ENCODE measurements at places on chromosomes 4 and X.
A peak's percentile ranks its signal among the peaks of the same experiment; 100 is the strongest.

DNA sequence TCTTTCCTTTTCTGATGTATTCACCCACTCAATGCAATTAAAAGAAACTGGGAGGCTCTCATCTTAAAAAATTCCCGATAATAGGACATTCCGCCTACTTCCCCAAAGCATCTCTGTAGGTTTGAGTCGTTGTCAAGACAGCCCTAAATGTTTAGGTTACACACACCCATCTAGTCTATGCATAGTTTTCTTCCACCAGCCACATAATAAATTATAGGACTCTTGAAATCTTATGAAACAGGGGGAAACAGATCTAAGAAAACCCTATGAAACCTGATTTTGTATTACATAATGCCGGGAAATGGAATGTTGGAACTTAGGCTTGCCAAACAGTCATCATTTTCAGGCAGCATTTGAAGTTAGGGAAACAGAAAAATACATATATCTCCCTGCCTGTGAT is 150.0 kb downstream of the PRKX start:
- DNase-seq = no peak

DNA sequence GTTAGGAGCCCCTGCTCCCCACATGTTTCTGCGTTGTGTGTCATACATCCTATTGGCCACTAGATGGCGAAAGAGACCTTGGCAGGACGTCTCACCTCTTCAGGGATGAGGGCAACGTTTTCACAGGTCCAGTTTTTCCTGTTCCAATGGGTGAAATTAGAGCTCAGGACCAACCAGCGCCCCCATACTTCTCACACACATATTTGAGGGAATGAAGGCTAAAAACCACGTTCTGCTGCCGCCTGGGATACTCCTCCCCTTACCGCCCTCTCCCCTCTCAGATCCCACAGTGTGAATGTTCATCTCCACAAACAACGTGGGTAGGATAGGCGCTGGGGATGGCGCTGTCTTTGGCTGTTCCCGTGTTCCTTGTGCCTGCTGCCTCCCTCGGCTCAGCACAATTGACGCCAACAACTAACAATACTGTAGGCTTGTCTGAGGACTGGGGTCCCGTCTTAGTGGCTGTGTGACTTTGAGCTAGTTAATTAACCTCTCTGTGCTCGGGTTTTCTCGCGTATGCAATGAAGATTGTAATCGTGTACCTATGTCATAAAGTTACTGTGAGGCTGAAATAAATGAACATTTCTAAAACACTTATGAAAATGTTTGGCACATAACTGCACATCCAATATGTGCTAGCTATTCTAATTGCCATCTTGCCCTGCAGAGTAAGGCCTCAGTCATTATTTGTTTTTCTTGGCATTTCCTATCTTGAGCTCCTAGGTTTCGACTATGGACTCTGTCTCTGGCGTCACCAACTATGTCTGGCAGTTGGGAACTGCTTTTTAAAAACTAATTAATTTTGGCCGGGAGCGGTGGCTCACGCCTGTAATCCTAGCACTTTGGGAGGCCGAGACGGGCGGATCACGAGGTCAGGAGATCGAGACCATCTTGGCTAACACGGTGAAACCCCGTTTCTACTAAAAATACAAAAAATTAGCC is 181.3 kb upstream of the STK26 start:
- DNase-seq = peak; percentile 51

DNA sequence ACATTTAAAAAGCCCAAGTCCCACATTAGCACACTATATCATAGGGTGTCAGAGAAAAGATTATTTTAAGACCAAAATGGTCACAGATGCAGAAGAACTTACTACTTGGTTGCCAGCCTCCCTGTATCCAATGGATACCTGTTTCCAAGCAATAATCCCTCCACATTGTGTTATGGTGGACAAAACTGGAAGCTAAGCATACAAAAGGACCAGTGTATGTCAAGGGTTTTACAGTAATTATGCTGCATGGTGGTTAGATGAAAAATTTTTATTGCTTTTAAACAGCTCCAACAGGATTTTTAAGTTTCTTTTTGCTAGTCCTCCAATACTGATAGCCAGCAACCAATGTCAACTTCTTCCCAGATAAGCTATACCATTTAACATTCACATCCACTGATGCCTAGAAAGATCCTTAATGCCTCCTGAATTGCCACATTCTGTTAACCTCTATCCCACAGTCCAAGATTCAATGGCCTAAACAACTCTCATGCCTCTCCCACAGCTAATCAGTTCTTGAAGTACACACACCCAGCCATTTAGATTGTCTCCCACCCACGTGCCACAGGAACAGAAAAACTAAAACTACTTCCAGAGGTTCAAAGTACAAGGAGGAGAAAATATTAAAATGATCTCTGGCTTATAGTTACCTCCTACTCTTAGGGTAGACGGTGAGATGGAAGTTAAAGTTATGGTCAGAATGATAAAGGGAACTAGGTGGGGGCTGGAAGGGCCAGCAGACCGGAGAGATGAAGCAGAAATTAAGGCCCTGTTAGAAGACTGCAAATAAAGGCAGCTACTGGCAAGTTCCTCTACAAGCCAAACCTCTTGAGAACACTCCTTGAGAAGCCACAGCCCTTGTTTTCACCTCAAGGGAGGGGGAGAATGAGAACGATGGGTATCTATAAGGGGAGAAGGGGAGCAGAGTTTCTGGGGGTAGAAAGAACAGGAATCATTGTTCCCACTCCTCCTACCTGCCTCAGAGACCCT is 5.5 kb downstream of the MED14 start:
- no peak for DNase-seq

- peak; percentile 54 for DNase-seq
Observed at GRCh38 chr4:147707892-147708672, 23.8 kb upstream of the ARHGAP10 start.

GRCh38 chr4:68077301-68077700 is 52.4 kb downstream of the TMPRSS11F start:
- DNase-seq = no peak

DNA sequence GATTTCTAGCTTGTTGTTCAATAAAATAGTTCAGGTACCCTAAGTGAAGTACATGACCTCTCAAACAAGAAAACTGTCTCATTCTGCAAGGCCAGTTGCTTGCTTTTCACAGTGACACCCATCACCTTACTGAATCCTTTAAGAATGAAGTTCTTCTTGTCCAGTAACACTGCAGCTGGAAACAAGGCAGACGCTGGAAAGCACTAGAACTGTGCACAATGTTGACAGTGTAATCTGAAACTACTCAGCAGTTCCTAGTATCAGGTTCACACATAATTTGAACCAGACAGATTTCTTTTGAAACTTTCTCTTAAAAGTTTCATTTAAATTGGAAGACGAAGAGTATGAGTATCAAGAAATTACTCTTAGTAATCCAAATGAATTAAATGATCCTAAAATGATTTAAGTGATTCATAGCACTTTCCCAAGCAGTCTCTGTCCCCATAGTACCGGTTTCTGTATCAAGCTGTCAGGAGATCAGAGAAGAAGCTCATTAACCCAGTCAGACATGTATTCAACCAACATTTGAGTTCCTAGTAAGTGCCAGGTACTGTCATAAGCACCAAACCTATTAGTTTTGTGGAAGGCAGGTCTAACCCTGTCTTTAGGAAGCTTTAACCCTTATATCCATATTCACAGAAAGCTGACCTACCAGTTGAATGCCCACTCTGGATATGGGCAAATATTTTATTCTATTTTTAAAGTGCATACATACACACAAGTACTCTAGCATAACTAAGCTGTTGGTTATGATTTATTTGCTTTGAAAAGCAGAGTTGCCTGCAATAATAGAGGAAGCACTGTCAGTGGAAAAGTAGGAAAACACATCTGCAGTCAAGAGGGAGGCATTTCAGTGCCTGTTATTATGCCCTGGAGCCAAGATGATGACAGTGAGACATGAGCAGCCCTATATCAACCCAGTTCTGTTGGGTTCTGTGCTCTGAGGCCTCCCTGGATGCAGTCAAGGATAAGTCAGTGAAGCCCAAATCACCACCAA is 63.6 kb downstream of the PALLD start:
- no peak for DNase-seq

DNA sequence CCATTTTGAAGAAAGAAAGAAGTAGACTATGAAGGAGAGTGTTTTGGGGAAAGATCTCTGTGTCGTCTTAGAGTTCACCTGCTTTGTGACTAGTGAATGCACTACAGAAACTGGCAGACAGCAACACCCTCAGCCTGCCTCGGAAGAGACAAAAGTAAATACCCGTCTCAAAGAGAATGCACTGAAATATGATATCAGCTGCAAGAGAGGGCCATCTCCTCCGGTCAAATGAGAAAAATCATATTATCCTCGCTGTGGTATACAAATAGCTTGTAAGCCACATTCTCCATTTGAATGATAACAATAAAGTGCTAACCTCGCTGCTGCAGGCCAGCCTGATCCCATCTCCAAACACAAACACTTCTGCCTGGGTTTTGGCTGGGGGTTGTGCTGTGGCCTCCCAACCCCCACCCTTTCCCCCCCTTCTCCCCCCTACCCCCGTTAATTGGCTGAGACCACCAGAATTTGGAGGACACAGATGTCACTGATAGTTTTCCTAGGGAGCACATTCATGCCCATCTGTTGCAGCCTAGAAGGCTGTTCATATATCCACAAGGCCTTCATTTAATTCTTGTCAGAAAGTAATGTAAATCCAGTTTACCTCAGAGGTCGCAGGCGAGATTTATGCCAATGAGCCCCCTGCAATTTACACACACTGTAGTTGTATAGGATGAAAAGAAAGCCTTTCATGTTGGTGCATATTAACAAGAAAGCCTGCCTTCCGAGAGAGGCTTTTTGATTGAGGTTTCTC is 46.3 kb downstream of the ALPK1 start:
- no peak for DNase-seq

GRCh38 chr4:71453531-71453930 is 114.7 kb downstream of the SLC4A4 start:
- no peak for DNase-seq

DNA sequence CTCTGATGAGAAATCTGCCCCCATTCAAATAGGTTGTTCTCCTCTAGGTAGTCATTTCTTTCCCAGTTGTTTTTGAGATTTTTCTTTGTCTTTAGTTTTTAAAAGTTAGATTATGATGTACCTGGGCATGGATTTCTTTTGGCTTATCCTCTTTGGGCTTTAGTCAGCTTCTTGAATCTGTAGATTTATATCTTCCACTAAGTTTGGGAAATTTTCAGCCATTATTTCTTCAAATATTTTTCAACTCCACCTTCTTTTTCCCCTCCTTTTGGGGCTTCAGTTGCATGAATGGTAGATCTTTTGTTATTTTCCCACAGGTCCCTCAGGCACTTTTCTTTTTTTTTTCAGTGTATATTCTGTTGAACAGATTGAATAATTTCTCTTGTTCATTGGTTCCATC is 77.3 kb downstream of the JADE3 start:
- no peak for DNase-seq

DNA sequence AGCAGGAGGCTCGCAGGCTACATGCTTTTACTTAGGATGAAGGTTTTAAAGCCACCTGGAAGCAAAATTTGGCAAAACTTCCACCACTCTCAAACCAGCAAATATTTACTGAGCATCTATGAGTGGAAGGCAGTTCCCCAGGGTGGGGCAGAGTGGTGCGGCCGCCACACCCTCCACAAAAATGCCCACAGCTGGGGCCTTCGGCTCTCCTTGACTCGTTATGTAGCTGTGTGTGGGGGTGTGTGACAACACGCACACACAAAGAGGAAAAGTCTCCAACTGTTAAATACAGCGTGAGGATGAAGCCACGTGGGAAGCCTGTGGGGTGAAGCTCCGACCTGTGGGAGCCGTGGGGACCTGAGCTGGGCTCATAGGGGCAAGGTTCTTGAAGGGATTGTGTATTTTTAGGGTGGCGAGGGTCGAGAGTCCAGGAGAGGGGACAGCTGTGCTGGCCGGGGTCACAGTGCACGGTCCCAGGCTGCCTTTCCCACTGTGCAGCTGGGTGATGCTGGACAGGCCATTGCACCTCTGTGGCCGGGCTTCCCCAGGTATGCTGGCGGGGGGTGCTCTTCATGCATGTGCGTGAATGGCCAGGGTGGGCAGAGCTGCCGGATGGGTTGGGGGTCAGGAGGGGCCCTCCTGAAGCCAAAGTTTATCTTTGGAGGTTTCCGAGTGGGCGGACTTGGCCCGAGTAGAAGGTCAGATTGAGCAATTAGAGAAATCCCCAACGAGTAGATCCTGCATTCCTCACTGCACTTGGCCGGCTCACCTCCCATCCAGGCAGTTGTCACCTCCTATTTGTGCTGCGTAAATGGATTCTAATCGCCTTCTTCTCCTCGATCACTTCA is 25.4 kb downstream of the SORCS2 start:
- DNase-seq = no peak

GRCh38 chr4:40918330-40918729 is 168.6 kb downstream of the NSUN7 start:
- DNase-seq = no peak

DNA sequence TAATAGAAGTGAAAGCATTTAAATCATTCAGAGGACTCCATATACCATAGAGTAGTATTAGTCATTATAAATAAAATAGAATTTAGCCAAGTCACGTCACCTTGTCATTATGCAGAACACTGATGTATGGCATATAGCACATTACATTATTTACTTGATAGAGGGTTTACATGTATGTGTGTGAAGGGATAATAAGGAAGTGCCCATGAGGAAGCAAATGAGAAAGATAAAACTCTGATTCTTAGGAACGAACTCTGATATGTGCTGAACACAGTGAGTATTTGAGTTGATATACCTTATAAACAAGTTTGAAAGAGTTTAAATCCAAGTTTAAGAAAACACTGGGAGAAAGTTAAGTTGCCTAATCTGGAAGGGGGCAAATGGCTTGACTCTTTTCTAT is 160.5 kb upstream of the NDST3 start:
- DNase-seq = no peak

- DNase-seq = no peak
Observed at GRCh38 chr4:186021461-186022167, 47.3 kb upstream of the TLR3 start.

DNA sequence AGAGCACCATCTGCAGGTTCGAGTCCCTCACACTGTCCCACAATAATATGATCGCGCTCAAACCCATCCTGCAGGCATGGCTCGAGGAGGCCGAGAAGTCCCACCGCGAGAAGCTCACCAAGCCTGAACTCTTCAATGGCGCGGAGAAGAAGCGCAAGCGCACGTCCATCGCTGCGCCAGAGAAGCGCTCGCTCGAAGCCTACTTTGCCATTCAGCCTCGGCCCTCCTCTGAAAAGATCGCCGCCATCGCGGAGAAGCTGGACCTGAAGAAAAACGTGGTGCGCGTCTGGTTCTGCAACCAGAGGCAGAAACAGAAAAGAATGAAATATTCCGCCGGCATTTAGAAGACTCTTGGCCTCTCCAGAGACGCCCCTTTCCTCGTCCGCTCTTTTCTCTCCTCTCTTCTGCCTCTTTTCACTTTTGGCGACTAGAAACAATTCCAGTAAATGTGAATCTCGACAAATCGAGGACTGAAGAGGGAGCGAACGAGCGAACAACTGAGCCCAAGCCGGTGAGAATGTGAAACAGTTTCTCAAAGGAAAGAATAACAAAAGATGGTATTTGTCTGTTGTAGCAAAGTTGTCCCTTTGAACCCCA is 1.9 kb downstream of the POU4F2 start:
- DNase-seq = no peak

GRCh38 chr4:3531879-3532750 is at the start of gene LRPAP1:
TSS of gene LRPAP1 (minus strand) at chr4:3532422. CDS start at chr4:3532412, 10 bp downstream.
- DNase-seq = peak; percentile 89
